ENCODE measurements at places on chromosomes 5 and 9.
A peak's percentile ranks its signal among the peaks of the same experiment; 100 is the strongest.

- no peak for DNase-seq
Observed at GRCh38 chr5:14816374-14816998, 55.1 kb downstream of the ANKH start.

DNA sequence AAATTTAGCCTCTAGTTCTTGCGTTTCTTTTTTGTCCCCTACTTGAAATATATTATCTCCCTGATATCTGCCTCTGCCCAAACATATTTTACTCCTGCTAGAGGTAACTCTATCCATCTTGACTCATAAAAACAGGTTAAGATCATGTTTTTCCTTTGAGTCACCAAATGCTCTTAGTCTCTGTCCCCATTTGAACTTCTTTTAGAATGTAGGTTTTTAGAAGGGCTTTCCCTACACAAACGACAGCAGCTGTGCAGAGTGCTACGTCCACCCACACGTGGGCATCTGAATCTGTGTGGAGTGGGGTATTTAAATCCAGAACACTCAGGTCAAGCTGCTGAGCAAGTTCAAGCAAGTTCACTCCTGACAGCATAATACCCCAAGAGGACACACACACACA is 2.2 kb downstream of the HSD17B3 start:
- DNase-seq: no peak

DNA sequence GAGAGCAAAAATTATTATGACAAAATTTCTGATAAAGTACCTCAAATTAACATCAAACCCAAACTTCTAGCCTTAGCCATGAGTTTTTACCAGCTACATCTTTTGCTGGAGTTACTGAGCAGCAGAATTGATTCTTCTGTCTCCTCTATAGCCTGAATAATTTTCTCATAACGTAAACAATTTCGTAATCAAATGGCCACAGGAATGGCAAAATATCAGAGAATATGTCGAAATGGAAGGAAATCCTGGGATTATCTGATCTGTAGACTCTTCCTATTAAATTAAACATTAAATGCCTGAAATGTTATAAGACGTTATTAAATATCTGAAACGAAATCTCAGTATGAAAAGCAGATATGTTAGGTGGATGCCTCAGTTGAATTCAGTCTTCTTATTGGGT is 41.1 kb downstream of the LURAP1L start:
- no peak for DNase-seq

- no peak for DNase-seq
Observed at GRCh38 chr9:80874276-80874675, 815.1 kb downstream of the TLE1 start.

DNA sequence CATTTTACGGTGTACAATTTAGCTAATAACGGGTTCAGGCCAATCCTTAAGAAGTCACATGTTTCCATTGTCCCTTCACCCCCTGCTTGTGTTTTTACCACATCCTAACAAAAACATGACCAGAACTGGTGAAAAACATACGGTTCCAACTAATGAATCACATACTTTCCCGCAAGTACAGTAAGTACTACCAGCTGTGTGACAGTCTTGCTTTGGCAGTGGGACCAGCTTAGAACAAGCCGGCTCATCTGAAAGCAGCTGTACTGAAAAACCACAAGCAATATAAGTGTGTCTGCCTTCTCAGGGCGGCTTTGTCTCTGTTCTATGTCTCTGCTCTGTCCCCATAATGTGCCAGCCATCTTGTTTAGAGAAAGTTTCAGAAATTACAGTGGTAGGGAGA is 242.5 kb downstream of the BNC2 start:
- no peak for DNase-seq

- DNase-seq: no peak
Observed at GRCh38 chr5:106489004-106489403, 1181.7 kb downstream of the EFNA5 start.

GRCh38 chr9:89418882-89419640 is 78.9 kb downstream of the SEMA4D start:
- peak; percentile 63 for DNase-seq

GRCh38 chr5:36743891-36744772 is 132.4 kb upstream of the NIPBL start:
- DNase-seq: peak; percentile 27

GRCh38 chr5:547086-547924 is 23.1 kb upstream of the SLC9A3 start:
- no peak for DNase-seq

GRCh38 chr9:71975833-71976232 is 64.4 kb downstream of the C9orf85 start:
- peak; percentile 41 for DNase-seq

GRCh38 chr5:127256886-127257597 is 33.6 kb upstream of the MEGF10 start:
- DNase-seq: no peak

DNA sequence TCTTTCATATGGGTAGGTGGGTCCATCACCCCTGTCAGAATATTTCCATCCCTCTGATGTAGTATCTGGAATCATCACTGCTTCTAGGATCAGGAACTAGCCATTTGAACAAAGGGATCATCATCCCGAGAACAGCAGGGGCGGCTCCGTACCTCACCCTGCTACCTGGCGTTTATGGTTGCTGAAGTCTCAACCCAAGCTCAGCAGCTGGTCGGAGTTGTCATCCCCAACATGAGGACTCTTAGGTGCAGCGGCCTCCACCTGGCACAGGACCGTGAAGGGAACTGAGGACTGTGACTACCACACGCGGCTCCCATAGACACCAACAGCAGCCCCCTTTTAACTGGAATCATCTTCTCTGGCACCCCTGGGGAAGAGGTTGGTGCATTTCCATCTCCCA is 35.1 kb downstream of the ROR2 start:
- DNase-seq: no peak

DNA sequence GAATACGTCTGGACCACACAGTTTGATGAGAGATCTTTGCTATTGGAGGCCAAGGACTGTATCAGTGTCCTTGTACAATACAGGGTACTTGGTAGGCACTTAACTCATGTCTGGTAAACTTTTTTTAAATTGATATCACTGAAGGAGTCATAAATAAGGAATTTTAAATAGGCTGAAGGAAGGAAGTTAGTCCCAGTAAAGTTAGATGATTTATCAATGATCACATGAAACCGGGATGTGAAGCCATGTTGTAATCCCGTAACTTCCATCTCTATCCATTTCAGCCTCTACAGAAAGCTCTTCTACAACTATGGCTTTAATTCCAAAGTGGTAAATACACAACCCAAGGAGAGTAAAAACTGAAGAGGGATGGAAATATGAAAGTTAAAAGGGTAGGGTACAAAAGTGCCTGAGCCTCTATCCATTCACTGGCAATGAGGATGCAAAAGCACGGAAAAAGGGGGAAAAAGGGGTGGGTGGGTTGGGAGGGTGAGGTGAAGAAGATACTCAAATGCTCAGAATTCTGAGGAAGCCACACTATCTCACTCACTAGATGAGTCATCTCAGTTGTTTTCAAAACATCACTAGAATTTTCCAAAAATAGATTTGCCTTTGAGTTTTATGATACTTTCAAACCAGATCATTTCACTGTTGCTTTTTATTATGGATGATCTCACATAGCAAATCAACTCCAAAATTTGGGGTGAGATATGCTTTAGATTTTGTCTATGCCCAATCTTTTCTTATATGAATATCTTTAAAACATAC is 1053.5 kb downstream of the NR2F1-AS1 start:
- no peak for DNase-seq

GRCh38 chr9:75087289-75087823 is 599 bp downstream of the NMRK1 start:
- DNase-seq: peak; percentile 78

GRCh38 chr5:167511-167910 is 23.8 kb upstream of the LRRC14B start:
- no peak for DNase-seq

DNA sequence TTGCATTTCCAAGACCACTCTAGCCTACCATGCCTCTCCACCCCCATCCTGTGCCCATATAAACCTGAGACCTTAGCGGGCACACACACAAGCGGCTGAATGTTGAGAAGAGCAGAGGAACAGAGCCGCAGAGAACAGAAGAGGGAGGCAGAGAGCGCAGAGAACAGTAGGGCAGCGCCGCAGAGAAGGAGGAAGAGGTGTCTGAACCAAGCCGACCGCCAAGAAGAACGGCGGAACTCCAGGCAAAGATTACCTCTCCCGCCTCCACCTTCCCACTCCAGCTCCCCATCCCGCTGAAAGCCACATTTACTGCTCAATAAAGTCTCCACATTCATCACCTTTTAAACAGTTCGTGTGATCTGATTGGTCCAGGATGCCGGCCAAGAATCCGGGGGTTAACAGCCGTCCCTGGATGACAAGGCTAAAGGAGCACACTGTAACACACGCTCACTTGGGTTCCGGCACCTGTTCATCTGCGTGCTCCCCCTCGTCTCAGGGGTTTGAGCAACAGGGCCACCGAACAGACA is 33.2 kb downstream of the GRIN3A start:
- peak; percentile 89 for DNase-seq

DNA sequence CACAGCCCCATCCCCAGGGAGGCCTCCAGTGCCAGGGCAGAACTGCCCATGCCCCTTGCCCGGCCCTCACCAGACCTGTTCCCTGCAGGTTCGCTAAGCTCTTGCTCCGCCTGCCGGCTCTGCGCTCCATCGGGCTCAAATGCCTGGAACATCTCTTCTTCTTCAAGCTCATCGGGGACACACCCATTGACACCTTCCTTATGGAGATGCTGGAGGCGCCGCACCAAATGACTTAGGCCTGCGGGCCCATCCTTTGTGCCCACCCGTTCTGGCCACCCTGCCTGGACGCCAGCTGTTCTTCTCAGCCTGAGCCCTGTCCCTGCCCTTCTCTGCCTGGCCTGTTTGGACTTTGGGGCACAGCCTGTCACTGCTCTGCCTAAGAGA is 110.1 kb downstream of the RXRA start:
- no peak for DNase-seq

GRCh38 chr5:150763023-150763769 is 4.4 kb upstream of the DCTN4 start:
- DNase-seq: peak; percentile 96

- DNase-seq: peak; percentile 9
Observed at GRCh38 chr9:4339836-4340560, 40.1 kb upstream of the GLIS3 start.

DNA sequence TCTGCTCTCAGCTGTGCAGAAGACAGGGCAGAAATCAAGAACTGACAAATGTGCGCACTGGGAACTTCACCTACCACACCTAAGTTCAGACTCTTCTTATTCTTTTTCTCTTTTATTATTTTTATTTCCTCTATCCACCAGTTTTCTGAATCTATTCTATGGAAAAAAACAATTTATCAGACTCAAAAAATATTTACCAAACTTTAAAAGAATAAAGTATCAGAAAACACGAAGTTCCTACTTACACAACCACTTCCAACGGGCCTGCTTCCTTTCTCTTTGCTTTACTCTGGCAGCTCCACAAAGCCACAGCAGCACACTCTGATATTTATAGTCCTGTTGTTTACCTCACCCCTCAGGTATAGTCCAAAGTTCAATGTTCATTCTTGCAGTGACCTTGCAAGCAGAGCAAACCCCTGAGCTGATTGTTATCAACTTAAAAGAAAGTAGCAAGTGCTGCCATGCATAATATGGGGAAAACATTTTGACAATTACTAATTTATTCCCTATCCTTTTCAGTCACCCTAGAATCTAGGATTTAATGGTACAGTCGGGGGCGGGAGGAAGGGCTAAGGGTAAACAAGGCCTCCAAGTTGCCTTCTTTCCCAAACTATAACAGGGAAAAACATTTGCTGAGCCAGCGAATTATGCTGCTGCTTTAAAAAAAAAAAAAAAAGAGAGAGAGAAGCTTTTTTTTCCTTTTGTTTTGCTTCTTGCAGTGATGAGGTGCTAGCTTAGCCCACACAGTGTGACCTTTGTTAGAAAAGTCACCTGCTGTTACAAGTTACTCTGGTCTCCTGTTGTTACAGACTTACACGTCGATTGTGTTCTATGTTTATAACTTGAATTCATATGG is at the start of gene SELENOP:
Gene SELENOP (minus strand): TSS at position 302 of the 856 bp plus-strand sequence. CDS start 3,539 bp downstream, outside the sequence.
- DNase-seq: peak; percentile 46

DNA sequence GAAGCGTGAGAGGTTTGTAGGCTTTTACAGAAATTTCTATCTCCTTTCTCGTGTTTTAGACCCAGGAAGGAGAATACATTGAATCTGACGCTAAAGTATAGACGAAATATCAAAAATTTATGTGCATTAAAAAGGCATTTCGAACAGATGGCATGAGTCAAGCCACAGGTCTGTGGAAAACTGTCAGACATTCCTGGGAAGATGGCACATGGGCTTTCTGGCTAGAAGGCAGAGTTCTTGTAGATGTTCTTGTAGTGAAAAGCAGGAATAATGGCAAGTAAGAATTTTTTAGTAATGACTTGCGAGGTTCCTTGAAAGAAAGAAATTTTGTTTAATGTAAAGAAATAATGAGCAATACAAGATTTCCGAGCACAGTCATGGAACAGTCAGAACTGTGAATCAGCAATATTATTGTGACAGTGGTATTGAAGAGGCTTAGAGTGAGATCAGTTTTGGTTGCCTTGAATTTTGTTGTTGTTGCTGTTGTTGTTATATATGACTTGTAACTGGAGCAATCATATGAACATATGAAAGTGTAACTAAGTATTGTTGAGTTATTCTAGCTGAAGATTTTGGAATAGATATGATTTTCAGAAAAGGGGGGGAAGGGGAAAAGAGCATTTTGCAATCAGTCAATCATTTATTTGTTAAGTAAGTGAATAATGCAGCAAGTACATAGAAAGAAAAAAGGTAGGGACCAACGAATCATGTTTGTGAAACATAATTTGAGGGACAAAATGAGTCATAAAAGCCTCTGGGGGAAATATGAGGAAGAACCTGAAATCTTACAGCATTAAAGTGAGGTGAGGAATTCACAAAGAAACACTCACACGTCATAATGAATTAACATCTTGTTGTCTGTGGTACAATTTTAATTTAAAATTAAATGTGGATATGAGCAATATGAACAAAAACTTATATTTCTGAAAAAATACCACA is 339.0 kb upstream of the CTNND2 start:
- DNase-seq: no peak

- DNase-seq: no peak
Observed at GRCh38 chr5:3996707-3997336, 401.2 kb downstream of the IRX1 start.

GRCh38 chr9:75238311-75238976 is 150.1 kb downstream of the OSTF1 start:
- peak; percentile 81 for DNase-seq

DNA sequence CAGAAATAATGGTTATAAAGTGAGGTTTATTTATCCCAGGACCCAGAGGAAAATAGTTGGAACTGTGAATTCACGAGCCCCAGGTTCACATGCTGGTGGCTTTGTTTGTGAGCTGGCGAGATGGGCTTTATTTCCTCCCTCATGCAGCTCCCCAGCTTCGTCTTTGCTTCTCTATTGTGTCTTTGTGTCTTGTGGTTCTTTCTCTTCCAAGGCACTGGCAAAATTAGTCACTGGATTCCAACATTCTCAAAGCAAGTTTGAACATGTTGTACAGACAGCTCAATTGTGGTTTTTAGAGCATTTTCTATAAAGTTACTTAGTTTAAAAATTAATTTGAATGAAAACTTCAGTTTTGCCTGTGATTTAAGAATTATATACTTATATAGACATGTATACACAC is 7.2 kb downstream of the NDUFS6 start:
- DNase-seq: no peak

- DNase-seq: peak; percentile 39
Observed at GRCh38 chr5:88734983-88735382, 148.0 kb downstream of the MEF2C start.
